Stimulated activated CD8-positive, alpha-beta memory T cell treated with anti-CD3 and anti-CD28 coated beads, Interleukin-4, amount 100 ng/mL, for 24 hours (primary cell): ENCODE measurements at places on chromosomes 2 and 18.
A peak's percentile ranks its signal among the peaks of the same experiment; 100 is the strongest.

DNA sequence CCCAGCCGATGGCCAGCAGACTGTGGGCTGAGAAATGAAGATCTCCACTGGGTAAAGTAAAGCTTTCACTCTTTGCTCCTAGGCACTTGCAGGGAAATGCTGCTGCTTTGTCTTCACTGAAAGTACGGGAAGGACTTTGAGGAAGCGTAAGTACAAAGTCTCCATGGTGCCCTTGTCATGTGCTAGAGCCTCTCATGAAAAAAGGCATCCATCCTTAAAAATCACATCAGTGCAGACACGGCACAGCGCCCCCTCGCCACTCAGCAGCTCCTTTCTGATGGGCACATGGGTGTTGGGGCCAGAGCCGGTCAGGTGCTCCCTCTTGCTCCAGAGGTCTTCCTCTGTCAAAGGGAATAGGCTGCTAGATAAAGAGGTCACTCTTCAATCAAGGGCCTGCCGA lies 109.0 kb upstream of the STPG4 start:
- no peak for DNase-seq

GRCh38 chr2:227098162-227098515 lies 65.9 kb downstream of the COL4A4 start:
- no peak for DNase-seq

DNA sequence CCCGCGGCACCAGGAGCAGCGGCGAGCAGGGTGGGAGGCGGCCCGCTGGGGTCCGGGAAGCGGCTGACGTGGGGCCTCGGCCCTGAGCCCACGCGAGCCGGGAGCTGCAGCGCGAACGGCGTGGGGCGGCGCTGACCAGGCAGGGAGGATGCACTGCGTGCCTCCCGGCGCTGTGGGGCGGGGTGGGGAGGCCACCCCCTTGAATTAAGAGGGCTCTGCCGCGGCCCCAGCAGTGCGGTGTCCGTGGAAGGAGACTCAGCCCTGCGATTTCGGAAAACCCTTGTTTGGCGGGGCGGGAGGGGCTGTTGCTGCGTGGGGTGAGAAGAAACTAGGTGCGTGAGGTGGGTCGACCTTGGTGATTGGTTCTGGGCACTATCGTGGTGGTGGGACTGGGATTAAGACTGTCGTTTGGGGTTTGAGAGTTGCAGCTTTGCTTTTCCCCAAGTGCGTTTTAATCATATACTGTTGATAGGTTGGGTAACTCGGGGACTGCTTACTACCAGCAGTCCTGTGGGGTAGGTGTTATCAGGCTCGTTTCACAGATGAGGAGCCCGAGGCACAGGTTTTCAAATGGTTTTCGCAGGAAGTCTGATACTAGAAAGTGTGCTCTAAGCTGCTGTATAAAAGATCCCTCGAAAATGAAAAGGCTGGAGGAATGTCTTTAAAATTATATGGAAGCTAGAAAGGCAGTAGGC lies 722 bp downstream of the ACSL3 start:
- DNase-seq = peak; percentile 11

GRCh38 chr18:75211002-75211621 lies 515 bp downstream of the TSHZ1 start:
- DNase-seq = no peak

DNA sequence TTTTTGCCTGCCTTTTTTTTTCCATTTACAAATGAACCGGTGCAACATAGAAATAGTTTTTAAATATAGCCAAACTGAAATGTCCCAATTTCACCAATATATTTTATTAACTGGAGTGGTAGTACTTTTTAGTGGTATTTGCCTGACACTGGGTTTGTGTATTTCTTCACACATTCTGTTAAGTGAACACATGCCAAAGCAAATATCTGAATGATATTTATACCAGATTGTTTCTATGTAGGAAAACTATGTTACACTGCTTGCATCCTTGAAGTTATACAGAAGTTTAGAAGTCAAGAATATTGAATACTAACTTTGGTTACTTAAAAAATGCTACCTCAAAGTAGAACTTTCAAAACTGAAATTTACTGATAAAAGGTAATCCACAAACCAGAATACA lies 19.4 kb upstream of the ITPRID2 start:
- DNase-seq = no peak

GRCh38 chr2:12543978-12544558 lies 172.7 kb upstream of the TRIB2 start:
- no peak for DNase-seq
